ENCODE measurements at places on chromosomes 5 and 9. TPM values are rescaled to one million over a fixed set of nuclear protein-coding genes. Genes with fewer than 3 reads are reported as not detected.
A peak's percentile ranks its signal among the peaks of the same experiment; 100 is the strongest.

DNA sequence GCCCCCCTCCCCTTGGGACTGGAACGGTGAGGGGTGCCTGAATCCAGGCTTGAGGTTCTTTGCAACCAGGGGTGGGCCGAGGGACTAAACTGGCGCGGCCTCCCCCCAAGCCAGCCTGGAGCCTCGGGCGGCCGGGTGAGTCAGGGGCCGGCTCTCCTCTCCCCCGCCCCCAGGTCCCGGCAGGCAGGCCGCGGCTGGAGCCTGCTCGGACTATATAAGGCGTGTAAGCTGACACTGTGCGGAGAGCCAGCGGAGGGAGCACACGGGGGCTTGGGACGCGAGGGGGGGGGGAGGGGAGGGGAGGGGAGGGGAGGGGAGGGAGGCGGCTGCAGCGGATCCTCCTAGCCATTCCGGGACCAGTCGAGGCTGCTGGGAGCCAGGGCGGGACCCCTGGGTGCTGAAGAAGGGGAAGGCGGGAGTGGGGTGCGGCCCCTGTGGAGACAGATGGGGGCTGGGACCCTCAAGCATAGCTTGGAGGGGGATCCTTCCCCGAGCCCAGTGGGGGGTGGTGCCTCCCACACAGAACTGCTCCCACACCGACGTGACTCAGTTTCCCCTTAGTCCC, 595 bp downstream of the PDLIM7 start:
- DNase-seq: peak; percentile 95

DNA sequence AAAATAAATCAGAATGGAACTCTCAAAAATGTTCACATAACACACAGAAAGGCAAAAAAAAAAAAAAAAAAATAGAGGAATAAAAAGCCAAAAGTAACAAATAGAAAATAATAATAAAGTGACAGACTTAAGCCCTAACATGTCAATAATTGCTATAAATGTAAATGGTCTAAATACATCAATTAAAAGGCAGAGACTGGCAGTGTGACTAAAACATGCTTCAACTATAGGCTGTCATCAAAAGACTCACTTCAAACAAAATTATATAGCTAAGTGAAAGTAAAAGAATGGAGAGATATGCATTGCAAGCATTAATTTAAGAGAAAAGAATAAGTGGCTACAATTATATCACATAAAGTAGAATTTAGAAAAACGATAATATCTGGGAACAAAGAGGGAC, 114.2 kb downstream of the PHF2 start:
- DNase-seq: no peak

DNA sequence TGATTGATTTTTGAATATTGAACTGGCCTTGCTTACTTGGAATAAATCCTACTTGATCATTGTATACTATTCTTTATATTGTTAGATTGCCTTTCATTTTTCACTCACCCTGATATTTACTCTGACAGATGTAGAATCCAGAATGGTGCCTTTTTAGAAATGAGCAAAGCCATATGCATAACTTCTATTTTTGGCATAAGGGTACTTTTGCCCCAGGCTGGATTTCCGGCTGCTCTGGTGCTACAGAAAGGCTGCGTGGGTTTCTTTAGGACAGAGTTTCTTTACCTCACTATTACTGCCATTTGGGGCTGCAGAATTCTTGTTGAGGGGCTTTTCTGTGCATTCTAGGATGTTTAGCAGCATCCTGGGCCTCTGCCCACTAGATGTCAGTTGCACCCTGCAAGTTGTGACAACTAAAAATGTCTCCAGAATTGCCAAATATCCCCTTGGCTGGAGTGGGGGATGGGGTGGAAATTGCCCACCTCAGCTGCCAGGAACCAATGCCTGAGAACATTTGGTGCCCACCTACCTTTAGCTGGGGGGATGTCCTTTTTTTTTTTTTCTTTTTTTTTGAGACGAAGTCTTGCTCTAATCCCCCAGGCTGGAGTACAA, 50.1 kb downstream of the SLC36A1 start:
- no peak for DNase-seq

SLC2A8 gene
- total RNA-seq: 14.0 TPM

- DNase-seq: no peak
Measured at GRCh38 chr5:178420354-178420781, 169.8 kb downstream of the COL23A1 start.

COMMD10 gene
- total RNA-seq: 23.2 TPM

Data from MCF 10A (cell line).